COLO829 (cell line): ENCODE measurements at places on chromosomes 7 and 10.

DNA sequence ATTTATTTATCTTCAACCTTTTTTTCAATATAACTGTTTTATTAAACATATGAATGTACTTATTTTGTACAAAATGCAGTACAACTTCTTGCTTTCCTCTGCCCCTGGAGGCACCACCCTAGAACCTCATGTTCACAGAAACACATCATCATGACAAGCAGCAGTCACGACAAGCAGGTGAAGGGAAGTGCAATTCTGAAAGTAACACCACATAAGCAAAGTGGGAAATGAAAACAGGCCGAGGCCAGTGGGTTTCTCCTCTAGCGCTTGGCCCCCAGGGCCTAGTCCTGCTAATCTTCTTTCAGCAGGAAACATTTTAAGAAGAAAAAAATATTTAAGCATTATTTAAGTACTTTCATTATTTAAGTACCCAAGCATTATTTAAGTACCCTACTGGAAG lies 598.1 kb downstream of the SH2D4B start:
- DNase-seq, result no peak

DNA sequence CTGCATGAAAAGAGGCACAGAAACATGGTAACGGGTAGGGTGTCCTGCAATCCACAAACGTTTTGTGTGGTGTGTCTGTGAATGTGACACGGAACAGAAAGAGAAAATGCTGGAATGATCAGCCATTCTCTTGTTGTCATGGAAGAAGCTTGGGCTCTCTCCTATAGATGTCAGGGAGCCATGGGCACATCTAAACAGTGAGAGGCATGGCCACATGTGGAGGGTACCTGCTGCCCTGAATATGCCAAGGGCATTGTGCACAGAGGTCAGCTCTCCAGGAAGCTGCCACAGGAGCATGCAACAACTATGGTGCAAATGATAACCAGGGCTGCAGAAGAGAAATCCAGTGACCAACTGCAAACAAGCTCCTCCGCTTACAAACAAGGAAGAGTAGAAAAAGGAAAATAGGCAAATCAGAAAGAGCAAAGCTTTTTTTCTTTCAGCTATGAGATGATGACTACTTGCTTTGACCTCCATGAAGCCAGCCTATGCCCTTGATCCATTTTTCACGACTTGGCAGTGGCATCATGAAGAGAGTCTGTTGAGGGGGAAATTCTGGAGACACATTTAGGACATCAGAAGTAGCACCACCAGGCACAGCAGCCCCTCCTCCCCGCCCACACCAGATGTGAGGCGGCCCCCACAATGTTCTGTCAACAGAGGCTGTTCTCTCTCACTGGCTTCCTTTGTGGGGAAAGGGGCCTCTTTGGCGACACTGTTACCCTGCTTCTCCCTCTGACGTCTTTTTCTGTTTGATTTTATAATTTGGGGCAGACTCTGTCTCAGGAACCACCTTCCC lies 4.8 kb upstream of the PDE1C start:
- no peak for DNase-seq

GRCh38 chr10:69119896-69120295 lies 4.1 kb upstream of the VPS26A start:
- no peak for DNase-seq

- no peak for DNase-seq
Observed at GRCh38 chr7:80373429-80374032, 138.3 kb downstream of the GNAT3 start.

DNA sequence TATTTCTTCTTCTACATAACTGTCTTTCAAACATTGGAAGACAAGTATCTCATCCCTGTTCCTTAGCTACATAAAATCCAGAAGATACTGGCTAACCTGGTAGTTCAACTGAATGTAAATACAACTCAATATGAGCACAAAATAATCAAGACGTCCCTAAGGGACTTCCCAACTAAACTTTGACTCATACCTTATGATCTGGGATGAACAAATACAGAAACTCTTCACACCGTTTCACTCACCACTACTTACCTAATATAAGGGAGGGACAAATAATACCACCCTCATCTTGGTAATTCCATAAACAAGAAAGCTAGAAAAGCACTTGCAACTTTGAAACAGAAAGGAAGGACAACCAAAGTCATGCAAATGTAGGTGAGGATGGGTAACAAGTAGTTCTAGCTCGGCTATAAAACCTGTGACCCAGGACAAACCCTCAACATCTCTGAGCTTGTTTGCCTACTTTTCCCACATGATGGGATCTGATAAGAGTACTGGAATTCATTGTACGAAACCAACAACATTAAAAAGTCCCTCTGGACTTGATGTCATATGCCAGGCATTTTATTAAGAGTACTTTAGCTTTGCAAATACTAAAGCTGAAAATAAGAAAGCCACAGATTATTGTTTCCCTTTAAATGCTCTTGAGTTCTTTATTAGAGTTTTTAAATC lies 121.9 kb downstream of the STRA8 start:
- DNase-seq, result no peak

DNA sequence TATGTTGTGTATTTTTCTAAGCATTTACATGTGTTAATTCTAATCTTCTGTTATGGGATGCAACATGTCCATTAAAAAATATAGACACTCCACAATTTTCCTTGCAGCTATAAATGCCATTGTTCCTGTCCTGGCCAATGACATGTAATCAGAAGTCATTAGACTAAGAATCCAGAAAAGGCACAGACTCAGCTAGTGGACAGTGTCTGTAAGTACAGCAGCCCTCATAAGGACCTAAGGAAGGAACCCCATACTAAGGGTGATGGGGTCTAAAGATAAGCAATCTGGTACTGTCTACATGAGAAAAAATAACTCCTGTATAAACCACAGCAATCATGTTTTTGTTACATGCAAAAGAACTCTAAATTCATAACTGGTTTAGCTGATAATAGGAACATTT lies 115.9 kb downstream of the GPR85 start:
- no peak for DNase-seq

DNA sequence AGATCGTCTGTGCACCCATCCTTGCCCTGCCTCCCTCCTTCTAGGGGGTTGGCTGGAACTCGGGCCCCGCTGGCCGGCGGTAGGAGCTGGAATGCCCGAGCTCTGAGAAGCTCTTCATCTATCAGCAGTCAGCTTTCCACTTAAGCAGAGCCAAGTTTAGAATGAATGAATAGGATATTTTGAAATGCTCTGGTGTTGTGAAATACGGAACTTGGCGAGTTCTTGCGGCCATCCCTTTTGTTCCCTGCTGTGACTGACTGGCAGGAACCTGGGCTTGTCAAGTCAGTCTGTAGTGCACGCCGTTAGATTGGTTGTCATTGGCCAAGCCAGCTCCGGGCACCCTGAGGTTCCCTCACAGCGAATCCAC lies 33.3 kb downstream of the FOXK1 start:
- DNase-seq, result no peak

DNA sequence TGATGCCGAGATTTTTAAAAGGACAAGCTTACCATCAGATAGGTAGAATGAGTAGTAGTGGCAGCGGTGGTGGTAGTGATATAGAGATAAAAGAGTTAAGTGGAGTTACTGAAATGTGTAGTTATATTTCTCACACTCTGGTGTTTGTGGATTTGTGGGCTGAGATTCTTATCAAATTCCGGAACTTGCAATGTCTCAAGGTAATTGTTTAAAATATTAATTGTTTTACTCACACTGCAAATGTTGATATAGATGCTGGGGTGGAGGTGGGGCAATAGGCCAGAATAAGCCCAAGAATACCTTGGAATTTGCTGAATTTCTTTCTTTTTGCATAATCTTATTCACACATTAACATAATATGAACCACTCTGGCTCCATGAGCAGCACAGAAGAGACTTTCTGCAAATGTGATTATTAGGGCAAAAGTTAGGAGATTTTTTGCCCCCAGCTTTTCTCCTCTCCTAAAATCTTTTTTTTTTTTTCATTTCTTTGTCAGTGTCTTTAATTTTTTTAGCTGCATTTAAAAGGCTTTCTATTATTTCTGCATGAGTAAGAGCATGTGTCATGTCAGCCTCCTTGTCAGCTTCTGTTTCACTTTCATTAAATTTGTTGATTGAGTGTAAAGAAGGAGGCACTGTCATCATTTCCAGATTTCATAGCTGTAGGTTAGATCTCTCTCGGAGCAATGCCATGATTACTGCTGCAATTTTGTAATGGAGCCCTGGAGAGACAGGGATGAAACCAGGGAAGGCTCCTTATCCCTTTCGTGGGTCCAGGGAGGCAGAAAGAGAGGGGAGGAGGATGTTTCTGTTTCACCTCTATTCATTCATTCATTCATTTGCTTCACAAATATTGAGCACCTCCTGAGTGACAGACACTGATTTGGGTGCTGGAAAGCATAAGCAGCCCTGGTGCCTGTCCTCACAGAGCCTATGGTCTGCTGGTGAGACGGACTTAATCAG lies 13.1 kb upstream of the SGMS1 start:
- DNase-seq, result no peak

GRCh38 chr10:18793951-18794350 lies 134.7 kb downstream of the ARL5B start:
- DNase-seq, result no peak

DNA sequence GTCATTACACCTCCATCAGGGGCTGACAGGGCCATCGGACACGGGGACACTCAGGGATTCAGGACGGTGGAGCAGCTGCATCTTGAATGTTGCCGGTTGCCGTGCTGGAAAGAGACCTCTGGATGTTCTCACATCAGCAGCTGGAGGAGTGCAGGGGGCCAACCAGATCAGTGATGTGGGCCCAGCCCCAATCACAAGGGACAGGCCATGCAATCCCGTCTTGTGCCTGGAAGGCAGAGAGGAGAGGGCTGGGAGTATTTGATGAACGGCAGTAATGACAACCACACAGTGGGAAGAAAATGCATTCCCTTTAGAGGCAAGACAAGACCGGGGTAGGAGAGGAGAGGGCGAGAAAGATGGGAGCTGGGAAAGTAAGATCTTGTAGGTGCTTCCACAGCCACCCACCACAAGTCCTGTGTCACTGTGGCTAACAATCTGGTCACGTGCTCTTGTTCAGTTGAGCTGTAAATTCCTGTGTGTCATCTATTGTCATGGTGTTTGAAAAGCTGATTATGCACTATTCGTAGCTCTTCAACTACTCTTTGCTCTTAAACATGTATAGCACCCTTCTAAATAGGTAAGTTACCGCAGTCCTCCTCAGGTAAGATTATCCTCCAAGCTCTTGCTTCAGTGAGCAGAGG lies 85.9 kb upstream of the LEP start:
- no peak for DNase-seq

- no peak for DNase-seq
Observed at GRCh38 chr10:125149036-125149679, 11.2 kb downstream of the CTBP2 start.

DNA sequence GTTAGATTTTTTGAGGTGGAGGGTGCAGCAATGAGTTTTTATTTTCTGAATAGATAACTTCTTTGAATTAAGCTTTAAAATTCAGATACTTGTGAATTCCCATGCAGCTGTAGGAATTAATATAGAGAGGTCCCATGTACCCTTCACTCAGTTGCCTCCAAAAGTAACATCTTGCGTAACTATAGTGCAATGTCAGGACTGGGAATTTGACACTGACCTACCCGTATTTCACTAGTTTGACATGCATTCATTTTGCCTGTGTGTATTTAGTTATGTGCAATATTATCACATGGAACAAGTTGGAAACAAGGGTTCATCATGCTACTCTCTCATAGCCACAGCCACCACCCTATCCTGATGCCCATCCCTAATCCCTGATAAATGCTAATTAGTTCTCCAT lies 147.1 kb upstream of the IGFBP3 start:
- no peak for DNase-seq

GRCh38 chr10:2980116-2980515 lies 87.2 kb upstream of the PFKP start:
- DNase-seq, result no peak

GRCh38 chr7:40859076-40859475 lies 724.3 kb downstream of the SUGCT start:
- no peak for DNase-seq

GRCh38 chr7:128033246-128033645 lies 2.0 kb upstream of the LRRC4 start:
- no peak for DNase-seq

- DNase-seq, result no peak
Observed at GRCh38 chr7:43041105-43041504, 71.3 kb upstream of the HECW1 start.

DNA sequence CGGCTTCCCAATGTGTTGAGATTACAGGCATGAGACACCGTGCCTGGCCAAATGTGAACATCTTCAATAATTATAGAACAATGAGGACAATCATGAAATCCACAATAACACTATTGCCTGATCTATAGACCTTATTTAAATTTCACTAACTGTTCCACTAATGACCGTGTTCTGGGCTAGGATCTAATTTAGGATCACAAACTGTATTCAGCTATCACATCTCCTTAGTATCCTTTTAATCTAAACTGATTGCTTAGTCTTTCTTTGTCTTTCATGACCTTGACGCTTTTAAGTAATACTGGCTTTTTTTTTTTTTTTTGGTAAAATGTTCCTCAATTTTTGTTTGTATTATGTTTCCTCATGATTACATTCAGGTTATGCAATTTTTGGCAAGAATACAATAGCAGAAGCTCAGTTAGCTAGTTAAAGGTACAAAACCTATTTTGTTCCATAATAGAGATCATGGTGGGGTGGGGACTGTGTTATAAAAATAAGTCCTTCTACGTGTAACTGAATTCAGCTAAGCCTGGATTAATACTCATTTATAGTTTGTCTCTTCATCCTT lies 158.4 kb downstream of the AOAH start:
- no peak for DNase-seq

DNA sequence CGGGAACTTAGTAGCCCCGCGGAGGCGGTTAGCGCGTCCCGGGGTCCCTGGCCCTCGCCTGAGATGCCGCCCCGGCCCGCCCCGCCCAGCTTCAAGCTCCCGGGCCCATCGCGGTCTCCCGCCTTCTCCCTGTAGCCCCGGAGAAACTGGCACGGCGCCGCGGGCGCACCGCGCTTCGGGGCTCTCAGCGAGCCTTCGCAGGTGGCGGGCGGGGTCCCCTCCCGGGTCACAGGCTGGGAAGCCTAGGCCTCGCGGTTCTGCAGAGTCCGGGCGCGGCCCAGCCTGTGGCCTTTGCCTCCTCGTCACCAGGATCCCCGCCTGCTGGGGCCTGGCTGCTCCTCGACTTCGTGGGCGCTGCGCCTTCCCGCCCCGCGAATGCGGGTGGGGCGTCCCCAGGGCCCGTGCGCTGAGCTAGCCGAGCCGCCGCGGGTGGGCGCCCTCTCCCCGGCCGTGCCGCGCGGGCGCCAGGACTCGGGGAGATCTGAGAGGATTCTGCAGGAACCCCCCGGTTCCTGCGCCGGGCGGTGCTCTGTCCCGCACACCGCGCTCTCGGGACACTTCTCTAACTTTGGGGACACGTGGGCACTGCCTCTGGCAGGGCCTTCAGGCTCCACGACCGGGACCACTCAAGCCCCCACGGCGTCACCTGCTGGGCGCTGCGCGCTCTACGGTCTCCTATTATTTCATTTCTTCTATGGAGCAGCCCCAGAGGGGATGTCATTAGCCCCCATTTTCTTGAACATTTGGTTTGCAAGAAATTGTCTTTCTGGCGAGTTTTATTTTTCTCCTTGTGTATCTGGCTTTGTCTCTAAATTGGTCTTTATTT lies 682 bp upstream of the RGS10 start:
- DNase-seq, result no peak

- DNase-seq, result peak; percentile 26
Observed at GRCh38 chr10:127117125-127117524, 79.3 kb downstream of the INSYN2A start.
